ENCODE measurements at places on chromosomes 5 and 9.

DNA sequence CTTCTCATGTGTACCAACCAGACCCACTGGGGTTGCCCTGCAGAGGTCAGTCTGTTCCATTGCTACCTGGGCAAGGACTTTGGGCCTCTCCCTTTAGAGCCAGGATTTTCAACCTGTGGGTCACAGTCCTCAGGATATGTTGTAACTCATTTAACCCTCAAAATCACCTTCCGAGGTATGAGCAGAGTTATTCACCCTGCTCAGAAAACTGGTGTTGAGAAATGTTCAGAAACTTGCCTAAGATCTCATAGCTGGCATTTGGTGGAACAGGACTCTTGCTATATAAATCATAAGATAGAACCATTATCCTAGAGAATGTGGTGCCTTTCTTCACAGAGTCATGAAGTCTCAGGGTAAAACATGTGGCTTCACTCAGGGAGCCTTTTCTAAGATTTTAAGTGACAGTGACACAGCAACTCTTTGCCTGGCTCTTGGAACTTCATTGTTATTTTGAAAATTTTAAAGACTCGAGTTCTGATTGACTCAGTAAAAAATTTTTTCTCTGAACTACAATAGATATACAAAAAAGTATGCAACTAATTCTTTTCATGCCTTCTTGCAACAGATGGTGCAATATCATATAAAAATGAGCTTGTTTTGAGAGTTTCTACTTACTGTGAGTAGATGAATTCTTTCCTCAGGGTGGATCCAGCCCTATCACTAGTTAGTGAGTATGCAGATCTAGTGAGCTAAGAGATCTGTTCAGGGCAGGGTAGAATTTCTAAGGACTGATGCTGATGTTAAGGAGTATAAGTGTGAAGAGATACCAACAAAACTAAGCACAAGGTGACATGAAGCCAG, 29.5 kb downstream of the CAST start:
- DNase-seq: no peak

DNA sequence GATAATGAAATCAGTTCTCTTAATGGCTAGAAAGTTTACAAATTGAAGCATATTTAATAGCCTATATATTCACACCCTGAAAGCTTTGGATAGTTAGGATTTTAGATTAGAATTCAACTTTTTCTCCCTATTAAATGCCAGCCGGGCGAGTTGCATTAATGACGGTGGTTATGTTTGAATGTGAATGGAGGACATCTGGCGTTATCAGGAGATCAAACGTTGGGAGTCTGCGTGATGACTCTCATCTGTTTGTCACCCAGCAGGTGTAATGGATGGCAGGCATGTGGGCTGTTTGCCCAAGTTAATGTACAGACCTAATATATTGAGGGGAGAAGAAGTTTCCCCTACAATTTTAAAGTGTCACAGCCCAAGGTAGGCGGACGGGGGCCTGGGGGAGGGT, 1227.7 kb upstream of the WWC1 start:
- DNase-seq: no peak

GRCh38 chr9:82117026-82117811, 128.6 kb downstream of the SPATA31D1 start:
- DNase-seq: no peak

GRCh38 chr9:135887585-135888050, 19.7 kb downstream of the CAMSAP1 start:
- DNase-seq: peak; percentile 39
